ENCODE measurements at places on chromosomes 12 and 14.
A peak's percentile ranks its signal among the peaks of the same experiment; 100 is the strongest.

- peak; percentile 73 for DNase-seq
These were observed at the start of gene SIX4 for GRCh38 chr14:60723907-60724618. Gene SIX4 (minus strand): TSS chr14:60724351. CDS start chr14:60724074, 277 bp downstream.

- DNase-seq = no peak
These were observed 202.8 kb upstream of the STXBP6 start for GRCh38 chr14:25252793-25253192.

- DNase-seq = no peak
These were observed 91.0 kb upstream of the MED13L start for GRCh38 chr12:116368196-116369194.

DNA sequence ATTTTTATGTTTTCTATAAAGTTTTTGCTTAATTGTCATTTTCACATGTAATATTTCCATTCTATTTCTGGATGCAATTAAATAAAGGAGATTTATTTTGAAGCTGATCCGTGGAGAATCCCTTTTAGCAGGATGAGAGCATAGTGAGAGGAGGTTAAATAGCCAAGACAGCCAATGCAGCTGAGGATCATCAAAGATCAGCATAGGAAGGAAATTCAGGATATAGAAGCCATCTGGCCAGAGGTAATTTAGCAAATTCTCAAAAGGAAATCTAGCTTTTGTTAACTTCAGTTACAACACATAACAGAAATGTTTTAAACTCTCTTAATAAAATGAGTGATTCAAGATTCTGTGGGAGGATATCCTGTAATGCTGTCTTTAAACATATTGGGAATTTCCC, 122.8 kb upstream of the PDE3A start:
- DNase-seq = no peak

DNA sequence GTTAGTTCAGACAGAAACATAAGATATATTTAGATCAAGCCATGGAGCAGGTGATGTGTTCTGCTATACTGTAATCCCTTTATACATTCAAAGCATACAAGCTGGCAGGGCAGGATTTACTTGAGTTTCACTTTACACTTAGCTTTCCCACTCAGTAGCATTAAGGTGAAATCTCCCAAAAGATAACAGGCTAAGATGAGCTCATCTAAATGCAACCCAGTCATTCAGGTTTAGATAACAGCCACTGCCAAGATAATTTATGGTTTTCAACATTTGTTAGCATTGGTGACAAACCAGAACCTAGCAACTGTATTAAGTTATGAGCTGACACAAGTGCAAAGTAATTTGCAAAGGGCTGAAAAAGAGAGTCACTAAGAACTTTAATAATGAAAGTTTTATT, 925.1 kb upstream of the ATXN7L3B start:
- no peak for DNase-seq
